ENCODE measurements at places on chromosomes 5 and 9. TPM values are rescaled to one million over a fixed set of nuclear protein-coding genes. Genes with fewer than 3 reads are reported as not detected.

Gene ARL14EPL
- not detected for total RNA-seq

Gene PCDHGA6
- 4.2 TPM for total RNA-seq

Gene CYLC2
- total RNA-seq, result not detected

Gene GTF3C5
- 30.1 TPM for total RNA-seq

Gene PLAC8L1
- total RNA-seq, result 0.59 TPM

Gene NCBP1
- total RNA-seq, result 44.8 TPM

Gene FBP2
- not detected for total RNA-seq

Gene CCNJL
- 3.3 TPM for total RNA-seq
